Esophagus squamous epithelium (tissue), 5 donors: ENCODE measurements at places on chromosomes 11 and 22. TPM values are rescaled to one million over a fixed set of nuclear protein-coding genes. Genes with fewer than 3 reads are reported as not detected.

GRCh38 chr11:83152264-83152663 is 4.7 kb upstream of the PCF11 start:
- H3K27ac ChIP-seq = no peak overlapping the region
- no peaks in the 10 kb centered on the region for H3K4me1 ChIP-seq
- H3K4me3 ChIP-seq = no peak overlapping the region
- H3K27me3 ChIP-seq = no peaks in the 10 kb centered on the region
- H3K36me3 ChIP-seq = no peaks in the 10 kb centered on the region

DNA sequence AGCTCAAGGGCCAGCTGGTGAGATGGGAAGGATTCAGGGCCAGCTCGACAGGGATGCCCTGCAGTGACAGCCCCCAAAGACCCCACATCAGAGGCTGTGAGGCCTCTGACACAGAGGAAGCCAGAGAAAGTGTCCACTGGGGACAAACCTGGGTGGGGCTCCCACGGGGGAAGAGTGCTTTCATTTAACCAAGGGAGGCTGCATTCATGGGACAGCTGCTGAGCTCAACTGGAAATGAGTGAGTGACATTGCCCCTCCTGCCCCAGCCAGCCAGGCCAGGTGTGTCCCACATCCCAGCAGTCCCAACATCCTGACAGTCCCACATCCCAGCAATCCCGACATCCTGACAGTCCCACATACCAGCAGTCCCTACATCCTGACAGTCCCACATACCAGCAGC is 61.0 kb downstream of the DHCR7 start:
- peaks cover 54% of the 10 kb centered on the region for H3K27me3 ChIP-seq
- H3K36me3 ChIP-seq = no peaks in the 10 kb centered on the region
- H3K27ac ChIP-seq = no peak overlapping the region

GRCh38 chr11:68763926-68764657 is 12.8 kb upstream of the TESMIN start:
- no peaks in the 10 kb centered on the region for H3K4me1 ChIP-seq
- no peak overlapping the region for H3K4me3 ChIP-seq
- H3K36me3 ChIP-seq = peaks cover 98% of the 10 kb centered on the region
- DNase-seq = no peak
- H3K27ac ChIP-seq = no peak overlapping the region
- H3K27me3 ChIP-seq = no peaks in the 10 kb centered on the region

GRCh38 chr11:133832991-133833897 is 12.1 kb downstream of the SPATA19 start:
- no peak overlapping the region for H3K4me3 ChIP-seq
- no peaks in the 10 kb centered on the region for H3K27me3 ChIP-seq
- H3K36me3 ChIP-seq = no peaks in the 10 kb centered on the region
- no peak overlapping the region for H3K27ac ChIP-seq
- DNase-seq = no peak

- H3K27ac ChIP-seq = no peak overlapping the region
- no peak for DNase-seq
- no peaks in the 10 kb centered on the region for H3K27me3 ChIP-seq
- no peak overlapping the region for H3K4me3 ChIP-seq
These were observed 76.8 kb downstream of the JAM3 start for GRCh38 chr11:134145715-134146114.

MUC5B gene
- 0.04 TPM for total RNA-seq

CREB3L1 gene
- total RNA-seq = 0.13 TPM

CHRDL2 gene
- not detected for total RNA-seq

C11orf54 gene
- 20.7 TPM for total RNA-seq

ARHGAP8 gene
- 13.0 TPM for total RNA-seq

KCTD14 gene
- 0.66 TPM for total RNA-seq
